ENCODE measurements at places on chromosomes 12 and 14.

DNA sequence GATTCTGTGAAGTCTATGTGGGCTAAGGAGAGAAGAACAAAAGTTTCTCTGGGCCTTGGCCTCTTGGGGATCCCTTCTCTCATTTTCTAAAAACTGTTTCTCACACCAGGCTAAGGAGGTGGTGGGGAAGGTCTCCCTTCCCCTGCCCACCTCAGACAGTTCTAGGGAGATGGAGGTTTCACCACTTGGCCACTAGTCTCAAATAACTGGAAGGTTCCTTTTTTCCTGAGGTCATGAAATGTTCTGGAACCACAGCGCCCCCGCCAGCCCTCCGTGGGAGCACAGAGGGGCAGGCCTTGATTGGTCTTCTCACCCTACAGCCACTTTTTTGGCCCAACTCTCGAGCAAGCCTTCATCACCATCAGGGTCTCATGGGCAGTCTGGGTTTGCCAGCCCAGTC is 12.6 kb downstream of the C12orf43 start:
- no peak for DNase-seq

GRCh38 chr12:73625226-73625625 is 912.4 kb upstream of the ATXN7L3B start:
- no peak for DNase-seq

- DNase-seq = no peak
These were observed 664.6 kb downstream of the BCL11B start for GRCh38 chr14:98607341-98607910.

DNA sequence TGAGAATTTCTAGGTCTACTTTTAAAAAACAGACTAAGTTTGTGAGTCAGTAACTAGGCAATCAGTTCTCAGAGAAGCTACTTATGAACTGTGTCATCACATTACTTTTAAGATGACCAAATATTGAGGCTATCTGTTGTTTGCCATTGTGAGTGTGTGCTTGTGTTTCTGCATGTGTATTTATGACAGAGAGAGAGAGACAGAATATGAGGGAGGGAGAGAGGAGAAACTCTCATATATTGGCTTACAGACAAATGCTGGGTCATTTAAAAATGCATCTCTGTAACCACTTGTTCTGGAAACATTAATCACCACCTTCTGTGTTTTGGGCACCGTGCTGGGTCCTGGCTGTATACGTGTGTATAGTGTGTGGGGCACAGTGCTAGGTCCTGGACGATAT is 161.5 kb upstream of the FRMD6 start:
- DNase-seq = no peak

GRCh38 chr14:103164779-103165178 is 41.5 kb downstream of the TNFAIP2 start:
- DNase-seq = no peak

GRCh38 chr12:79329933-79330332 is 360.8 kb downstream of the PAWR start:
- DNase-seq = no peak

GRCh38 chr14:57871459-57872080 is 5.7 kb upstream of the SLC35F4 start:
- no peak for DNase-seq

GRCh38 chr12:62924084-62924483 is 10.9 kb downstream of the PPM1H start:
- no peak for DNase-seq

GRCh38 chr14:89388853-89389252 is 28.2 kb downstream of the FOXN3 start:
- no peak for DNase-seq

DNA sequence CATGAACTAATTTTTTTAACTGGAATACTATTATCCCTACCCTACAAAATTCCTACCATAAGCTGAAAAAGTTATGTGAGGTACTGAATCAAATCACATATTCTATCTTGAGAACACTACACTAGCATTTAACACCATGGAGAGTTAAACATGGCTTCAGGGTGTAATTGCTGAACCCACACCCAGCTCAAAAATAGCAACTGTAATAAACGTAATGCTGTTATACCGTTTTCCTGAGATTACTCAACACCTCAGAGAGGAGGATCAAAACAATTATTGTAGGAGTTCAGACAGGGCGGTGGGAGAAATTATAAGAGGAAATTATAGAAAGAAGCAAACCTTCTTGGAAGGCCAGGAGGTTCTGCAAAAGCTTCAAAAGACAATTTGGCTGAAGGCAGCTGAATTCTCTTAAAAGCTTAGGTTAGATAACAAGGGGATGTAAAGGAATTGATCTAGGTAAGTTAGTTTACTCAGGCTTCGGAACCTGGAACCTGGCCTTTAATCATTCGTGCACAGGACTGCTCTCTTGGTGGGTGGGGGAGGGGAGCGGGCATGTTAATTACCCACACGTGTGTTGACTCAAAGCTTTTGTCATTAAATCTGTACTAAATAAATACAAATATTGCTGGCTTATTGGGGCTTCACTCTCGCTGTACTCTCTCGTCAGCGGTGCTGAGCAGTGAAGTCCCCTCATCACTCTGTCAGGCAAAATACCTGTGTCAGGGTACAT is 12.1 kb upstream of the IPO8 start:
- DNase-seq = no peak

DNA sequence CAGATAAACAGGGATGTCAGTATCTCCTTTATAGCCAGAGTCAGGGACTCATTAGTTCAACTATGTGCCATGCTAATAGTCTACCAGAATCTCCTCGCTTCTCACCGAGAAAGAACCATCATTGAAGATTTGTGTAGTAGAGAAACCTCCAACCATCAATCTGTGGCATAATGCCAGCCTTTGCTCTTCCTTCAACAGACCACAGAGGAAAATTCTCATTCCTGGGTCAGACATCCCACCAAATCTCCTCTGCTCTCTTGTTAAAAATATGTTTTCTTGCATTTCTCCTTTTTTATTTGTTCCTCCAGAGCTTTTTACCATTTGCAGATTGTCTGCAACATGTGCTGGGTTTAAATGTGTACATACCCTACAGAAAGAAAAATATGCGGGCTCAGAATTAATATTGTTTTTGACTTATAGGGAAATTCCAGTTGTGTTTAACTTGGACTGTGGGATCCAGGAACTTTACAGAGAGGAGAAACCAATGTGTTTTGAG is 64.9 kb downstream of the LLPH start:
- DNase-seq = no peak

- DNase-seq = no peak
These were observed 33.2 kb upstream of the CD69 start for GRCh38 chr12:9793779-9794395.

- DNase-seq = no peak
These were observed 13.5 kb upstream of the TESPA1 start for GRCh38 chr12:54997929-54998522.

DNA sequence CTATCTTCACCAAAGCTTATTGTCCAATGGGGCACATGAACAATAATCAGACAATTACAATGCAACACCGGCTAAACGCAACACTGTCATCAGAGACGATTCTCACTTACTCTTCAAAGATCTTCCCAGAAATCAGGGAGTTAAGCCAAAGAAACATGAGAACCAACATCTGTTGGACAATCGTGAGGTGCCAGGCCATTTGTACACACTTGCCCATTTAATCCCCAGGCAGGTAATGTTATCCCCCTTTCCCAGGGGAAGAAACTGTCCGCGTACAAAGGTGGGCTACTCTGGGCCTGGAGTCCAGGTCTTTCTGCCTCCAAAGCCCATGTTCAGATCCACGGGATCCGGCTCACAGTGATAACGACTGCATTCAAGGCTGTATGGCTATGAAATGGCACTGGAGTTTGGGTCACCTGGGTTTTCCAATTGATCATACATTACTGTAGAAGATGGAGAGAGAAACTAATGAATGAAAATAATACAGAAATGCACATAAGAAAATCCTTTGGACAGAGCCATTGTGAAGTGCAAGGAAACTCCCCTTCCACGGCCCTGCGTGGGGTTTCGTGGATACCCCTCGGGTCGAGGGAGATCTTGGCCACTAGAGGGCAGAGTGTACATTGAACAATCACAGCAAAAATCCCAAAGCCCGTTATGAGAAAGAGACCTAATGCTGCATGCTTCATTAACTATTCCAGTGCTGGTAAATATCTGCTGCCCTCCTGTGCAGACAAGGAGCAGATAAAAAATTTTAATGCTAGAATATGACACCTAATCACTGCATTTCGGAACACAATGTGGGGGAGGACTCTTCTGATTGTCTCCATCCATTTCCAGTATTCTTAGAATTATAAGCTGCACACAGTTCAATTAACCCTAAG is 111.4 kb downstream of the EGLN3 start:
- DNase-seq = peak; percentile 49

GRCh38 chr14:68376067-68376779 is 416.6 kb downstream of the ZFP36L1 start:
- DNase-seq = no peak

DNA sequence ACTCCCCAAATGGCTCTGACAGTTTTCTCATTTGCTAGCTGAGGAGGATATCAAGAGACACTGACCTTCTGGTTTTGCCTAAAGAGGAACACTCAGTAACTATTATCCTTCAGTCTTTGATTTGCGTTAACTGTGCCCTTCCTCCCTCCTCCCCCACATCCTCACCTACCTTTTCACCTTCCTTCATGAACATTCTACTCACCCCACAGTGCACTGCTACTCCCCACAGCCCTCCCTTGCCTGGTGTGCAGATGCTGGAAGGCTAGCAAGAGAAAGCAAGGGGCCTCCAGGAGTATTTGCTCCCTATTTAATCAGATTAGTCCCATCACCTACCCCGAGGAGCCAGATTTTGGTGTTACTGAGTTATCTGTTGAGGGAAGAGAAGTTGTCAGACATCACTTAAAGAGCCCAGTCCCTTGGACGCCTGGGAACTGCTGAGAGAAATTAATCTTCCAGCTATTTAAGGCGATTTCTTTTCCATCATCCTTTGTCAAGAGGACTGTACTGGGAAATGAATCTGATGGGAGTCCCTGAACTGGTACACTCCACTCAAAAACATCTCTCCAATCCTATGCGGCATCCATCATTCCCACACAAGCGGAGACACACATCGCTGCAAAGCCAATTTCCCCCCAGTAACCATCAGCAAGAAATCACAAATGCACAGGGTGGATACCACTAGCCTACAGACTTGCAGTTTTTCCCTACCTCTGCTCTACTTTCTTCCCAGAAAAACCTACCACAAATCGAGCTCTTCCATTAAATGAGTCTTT is 11.5 kb downstream of the PSMB5 start:
- DNase-seq = no peak

DNA sequence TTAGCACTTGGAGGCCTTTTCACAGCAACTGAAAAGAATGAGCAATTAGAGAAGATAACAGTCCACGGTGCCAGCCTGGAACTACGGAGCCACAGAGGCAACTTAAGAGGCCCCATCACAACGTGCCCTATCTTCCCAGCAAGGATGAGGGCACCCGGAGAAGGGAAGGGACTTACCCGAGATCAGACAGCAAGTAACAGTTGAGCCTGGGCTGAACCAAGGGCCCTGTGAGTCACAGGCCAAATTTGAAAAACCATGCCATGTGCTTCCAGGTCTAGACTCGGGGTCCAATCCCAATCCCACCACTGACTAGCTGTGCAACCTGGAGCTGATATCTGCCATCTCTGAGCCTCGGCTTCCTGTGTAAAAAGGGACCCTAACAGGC is 42.2 kb downstream of the PITPNM2 start:
- DNase-seq = no peak

GRCh38 chr12:71840231-71840847 is 780 bp downstream of the TBC1D15 start:
- peak; percentile 22 for DNase-seq

GRCh38 chr12:124392667-124393413 is 97.9 kb downstream of the RFLNA start:
- DNase-seq = peak; percentile 88

GRCh38 chr12:15837141-15837790 is 44.9 kb upstream of the STRAP start:
- peak; percentile 63 for DNase-seq

DNA sequence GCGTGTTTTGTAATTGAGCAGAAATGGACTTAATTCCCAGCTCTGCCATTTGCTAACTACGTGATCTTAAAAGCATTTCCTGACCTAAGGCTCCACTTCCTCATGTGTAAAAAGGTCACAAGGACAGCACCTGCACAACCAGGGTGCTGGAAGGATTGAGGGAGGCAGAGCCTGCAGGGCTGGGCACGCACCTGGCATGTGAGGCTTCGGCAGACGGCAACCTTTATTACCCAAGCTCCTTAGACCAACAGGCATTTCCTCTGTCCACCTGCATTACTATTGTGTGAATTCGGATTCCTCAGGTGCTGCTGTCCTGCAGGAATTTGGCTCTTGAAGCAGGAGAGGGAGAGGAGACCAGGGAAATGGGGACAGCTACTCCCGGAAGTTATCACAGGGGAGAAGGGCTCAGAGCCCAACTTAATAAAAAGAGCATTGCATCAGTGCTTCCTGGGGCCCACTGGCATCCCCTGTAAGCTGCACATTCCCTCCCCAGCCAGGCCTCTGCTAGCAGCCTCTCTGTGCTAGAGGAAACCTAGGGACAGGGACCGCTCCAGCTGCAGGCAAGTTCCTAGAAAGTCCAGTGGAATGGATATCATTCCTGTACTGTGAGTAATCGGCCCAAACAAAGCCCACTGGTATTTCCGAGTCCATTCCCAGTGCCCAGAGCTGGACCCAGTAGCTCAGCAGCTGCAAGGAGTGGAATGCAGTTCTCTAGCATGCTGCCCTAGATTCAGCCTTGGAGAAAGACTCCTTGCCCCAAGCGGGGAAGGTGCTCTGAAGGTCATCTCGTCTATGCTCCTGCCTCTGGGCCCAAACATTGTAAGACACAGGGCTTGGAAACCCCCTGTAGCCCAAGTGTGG is 157.1 kb upstream of the CCND2 start:
- DNase-seq = peak; percentile 77

- no peak for DNase-seq
These were observed 237.7 kb downstream of the TRHDE start for GRCh38 chr12:72509891-72510290.

GRCh38 chr12:105462831-105463230 is 132.3 kb downstream of the C12orf75 start:
- no peak for DNase-seq

DNA sequence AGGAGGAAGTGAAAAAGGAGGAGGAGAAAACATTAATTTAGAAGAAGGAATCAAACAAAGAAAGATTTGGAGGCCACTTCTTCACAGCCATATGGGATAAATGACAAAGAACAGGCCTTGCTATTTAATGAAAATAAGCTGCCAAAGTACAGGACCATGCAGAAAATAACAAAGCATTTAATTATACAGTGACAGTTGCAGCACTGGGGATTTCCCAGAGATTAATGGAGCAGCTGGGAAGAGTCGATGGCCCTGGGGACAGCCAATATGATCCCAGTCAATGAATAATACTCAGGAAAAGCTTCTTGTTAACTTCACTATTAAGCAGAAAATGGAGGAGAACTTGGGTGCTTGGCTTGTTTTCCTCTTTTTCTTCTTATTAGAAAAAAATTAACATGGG is 34.6 kb downstream of the RERG start:
- DNase-seq = no peak

GRCh38 chr12:3972576-3972975 is 99.4 kb upstream of the PARP11 start:
- DNase-seq = no peak

DNA sequence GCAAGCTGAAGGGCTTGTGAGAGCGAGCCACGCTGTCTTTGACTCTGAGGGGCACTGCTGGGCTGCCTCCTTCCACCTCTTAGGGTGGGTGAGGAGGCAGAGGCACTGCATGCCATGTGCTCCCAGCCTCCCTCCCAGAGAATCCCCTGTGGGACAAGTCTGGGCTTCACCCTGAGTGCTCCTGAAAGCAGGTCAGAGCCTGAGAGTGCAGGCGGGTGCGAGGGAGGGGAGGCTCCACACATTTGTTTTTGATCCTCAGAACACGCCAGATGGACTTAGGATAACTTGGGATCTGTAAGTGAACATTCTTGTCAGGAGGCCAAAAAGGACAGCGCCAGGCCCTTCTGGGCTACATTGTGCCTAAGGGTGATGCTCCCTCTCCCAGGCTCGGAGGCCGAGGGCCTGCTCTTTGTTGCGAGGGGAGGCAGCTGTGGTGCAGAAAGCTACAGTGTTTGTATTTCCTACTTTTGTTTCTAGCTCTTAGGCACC is 155.4 kb downstream of the TMX1 start:
- peak; percentile 69 for DNase-seq
